ENCODE measurements at places on chromosomes 5 and 9.

GRCh38 chr9:91937056-91937455, 13.0 kb downstream of the ROR2 start:
- H3K36me3 ChIP-seq = no peaks in the 10 kb centered on the region
- no peak overlapping the region for H3K4me3 ChIP-seq
- no peak overlapping the region for H3K27ac ChIP-seq
- H3K4me1 ChIP-seq = no peaks in the 10 kb centered on the region
- DNase-seq = no peak

GRCh38 chr9:136973618-136974617, 3.4 kb upstream of the PTGDS start:
- peaks cover 54% of the 10 kb centered on the region for H3K4me1 ChIP-seq
- no peak overlapping the region for H3K27ac ChIP-seq
- no peaks in the 10 kb centered on the region for H3K36me3 ChIP-seq
- H3K4me3 ChIP-seq = no peak overlapping the region
- DNase-seq = no peak
- no peaks in the 10 kb centered on the region for H3K27me3 ChIP-seq

- H3K27ac ChIP-seq = no peak overlapping the region
- no peaks in the 10 kb centered on the region for H3K4me1 ChIP-seq
- no peak for DNase-seq
- H3K36me3 ChIP-seq = no peaks in the 10 kb centered on the region
- H3K27me3 ChIP-seq = no peaks in the 10 kb centered on the region
These were observed 284.5 kb downstream of the RFX3 start for GRCh38 chr9:3241290-3241689.

- H3K36me3 ChIP-seq = no peaks in the 10 kb centered on the region
- DNase-seq = no peak
- no peaks in the 10 kb centered on the region for H3K27me3 ChIP-seq
- H3K4me1 ChIP-seq = no peaks in the 10 kb centered on the region
- H3K4me3 ChIP-seq = no peak overlapping the region
These were observed 65.1 kb upstream of the C5orf46 start for GRCh38 chr5:147971472-147971871.

All from right atrium auricular region (tissue), 2 donors.